GM12864 (cell line): ENCODE measurements at places on chromosomes 7 and 10.

GRCh38 chr7:38280707-38281106 lies 7.3 kb upstream of the TARP start:
- no peak for DNase-seq

- DNase-seq, result no peak
These were observed 4.5 kb downstream of the ADIRF start for GRCh38 chr10:86972613-86973380.

- no peak for DNase-seq
These were observed 1.0 kb downstream of the TLL2 start for GRCh38 chr10:96512524-96513304.

DNA sequence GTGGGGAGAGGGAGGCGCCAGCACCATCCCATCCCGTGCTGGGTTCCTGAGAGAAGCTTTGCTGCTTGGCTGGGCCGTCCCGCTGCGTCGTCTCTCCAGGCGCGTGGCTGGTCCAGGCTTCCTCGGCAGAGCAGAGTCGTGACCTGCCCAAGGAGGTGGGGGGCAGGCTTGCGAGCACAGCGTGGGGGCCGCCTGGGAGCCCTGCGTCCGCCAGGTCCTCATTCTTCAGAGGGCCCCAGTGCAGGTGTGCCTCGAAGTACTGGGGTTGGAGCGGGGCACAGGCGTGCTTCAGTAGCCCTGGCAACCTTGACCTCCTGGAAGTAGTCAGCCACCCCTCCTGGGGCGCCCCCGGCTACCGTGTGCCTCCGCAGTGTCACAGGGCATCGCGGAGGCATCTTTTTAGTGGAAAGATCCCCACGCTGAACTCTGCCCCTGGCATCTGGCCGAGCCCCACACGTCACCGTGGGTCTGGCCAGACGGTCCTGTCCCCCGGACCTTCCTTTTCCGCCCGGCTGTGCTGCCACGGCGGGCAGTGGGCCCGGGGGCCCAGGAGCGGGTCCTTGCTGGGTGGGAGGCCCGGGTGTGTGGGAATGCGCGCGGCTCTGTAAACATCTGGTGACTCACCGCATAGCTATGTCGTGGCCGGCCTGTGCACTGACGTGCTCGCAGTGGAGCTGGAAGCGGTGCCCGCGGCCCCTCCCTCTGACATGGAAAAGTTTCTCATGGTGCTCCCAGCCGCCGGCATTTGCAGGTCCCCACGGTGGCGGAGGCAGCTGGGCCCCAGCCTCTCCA lies 6.4 kb downstream of the MAFK start:
- no peak for DNase-seq

- no peak for DNase-seq
These were observed 304.9 kb downstream of the SUGCT start for GRCh38 chr7:40439686-40440085.

DNA sequence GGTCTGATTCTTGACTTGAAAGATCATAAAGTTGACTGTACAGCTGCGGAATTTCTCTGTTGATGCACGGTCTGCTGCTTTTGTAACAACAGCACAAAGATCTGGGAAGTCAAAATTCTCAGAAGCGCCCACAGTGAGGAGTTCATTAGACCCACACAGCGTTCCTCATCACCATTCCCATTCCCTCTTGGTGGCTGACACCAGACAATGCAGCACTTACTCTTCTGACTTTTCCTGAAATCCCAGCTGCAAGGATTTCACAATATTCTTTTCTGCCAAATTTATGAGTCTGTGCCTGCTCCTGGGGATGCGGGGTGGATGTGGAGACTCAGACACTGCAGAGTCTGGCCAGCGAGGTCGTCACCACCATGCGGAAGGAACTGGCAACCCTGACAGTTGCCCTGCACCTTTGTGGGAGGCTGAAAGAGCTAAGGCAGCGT lies 233.9 kb downstream of the FANK1 start:
- DNase-seq, result no peak

DNA sequence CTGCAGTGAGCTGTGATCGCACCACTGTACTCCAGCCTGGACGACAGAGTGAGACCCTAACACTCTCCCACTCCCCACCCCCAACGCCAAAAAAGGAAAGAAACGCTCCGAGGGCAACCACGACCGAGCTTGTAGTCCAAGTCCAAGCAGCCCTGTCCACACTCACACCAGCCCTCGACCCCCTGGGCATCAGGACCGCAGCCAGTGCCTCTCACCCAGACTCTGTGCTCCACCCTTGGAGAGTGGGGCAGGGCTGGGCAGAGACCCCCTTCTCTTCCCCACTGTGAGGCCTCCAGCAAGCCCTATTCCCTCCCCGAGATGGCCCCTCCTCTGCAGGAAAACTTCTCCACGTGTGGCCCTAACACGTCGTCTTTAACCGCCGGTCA lies 82.6 kb downstream of the FOXL3 start:
- DNase-seq, result no peak
